ENCODE measurements at places on chromosomes 11 and 22.

GRCh38 chr11:104852811-104853210 lies 45.4 kb downstream of the CASP12 start:
- no peak for DNase-seq

GRCh38 chr11:102115557-102115956 lies 5.3 kb downstream of the YAP1 start:
- no peak for DNase-seq

- DNase-seq = no peak
These were observed 40.2 kb upstream of the CELSR1 start for GRCh38 chr22:46577368-46578249.

GRCh38 chr11:65424205-65425104 lies 1.9 kb downstream of the NEAT1 start:
- no peak for DNase-seq

- DNase-seq = no peak
These were observed 19.0 kb downstream of the ZBED5 start for GRCh38 chr11:10838881-10839280.

DNA sequence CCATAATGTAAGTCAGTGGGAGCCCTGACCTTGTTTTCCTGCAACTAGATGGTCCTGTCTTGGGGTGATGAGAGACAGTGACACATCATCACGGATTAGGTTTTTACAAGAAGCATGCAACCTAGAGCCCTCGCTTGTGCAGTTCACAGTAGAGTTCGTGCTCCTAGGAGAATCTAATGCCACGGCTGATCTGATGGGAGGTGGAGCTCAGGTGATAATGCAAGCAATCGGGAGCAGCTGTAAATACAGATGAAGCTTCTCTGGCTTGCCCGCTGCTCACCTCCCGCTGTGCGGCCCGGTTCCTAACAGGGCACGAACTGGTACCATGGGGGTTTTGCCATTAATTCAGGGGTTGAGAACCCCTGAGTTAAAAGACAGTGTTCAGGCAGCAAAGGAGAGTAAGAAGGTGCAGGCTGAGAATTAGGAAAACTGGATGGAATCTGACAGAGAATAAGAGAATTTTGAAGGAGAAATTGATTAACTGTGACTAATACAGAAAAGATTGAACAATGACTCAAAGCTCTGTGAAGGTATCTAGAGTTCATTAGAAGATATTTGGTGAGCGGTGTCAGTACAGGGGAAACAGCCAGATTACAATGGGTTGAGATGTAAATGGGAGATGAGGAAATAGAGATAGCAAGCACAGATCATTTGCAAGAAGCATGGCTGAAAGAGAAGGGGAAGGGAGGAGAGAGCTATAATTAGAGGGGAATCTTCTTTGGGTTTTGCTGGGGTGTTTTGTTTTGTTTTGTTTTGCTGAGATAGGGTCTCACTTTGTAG lies 21.0 kb downstream of the WEE1 start:
- no peak for DNase-seq

DNA sequence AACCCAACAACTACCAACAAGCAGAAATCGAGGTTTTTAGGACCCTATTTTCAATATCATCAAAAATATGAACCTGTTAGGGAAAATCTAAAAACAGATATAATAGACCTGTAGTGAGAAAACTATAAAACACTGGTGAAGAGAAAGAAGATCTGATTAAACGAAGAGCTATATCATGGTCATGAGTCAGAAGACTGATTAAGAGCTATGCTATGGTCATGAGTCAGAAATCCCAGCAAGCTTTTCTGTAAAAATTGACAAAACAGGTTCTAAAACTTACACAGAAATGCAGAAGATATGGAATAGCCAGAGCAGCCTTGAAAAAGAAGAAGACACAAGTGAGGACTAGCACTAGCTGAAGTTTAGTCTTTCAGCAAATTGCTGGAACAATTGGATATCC lies 345.0 kb downstream of the TBC1D22A start:
- no peak for DNase-seq

GRCh38 chr22:44291265-44291664 lies 21.5 kb downstream of the SHISAL1 start:
- DNase-seq = no peak

GRCh38 chr22:30381264-30381663 lies 5.9 kb downstream of the RNF215 start:
- DNase-seq = no peak

- no peak for DNase-seq
These were observed at the start of gene CASP12 for GRCh38 chr11:104897891-104898684. TSS of gene CASP12 (minus strand) at chr11:104898460.

DNA sequence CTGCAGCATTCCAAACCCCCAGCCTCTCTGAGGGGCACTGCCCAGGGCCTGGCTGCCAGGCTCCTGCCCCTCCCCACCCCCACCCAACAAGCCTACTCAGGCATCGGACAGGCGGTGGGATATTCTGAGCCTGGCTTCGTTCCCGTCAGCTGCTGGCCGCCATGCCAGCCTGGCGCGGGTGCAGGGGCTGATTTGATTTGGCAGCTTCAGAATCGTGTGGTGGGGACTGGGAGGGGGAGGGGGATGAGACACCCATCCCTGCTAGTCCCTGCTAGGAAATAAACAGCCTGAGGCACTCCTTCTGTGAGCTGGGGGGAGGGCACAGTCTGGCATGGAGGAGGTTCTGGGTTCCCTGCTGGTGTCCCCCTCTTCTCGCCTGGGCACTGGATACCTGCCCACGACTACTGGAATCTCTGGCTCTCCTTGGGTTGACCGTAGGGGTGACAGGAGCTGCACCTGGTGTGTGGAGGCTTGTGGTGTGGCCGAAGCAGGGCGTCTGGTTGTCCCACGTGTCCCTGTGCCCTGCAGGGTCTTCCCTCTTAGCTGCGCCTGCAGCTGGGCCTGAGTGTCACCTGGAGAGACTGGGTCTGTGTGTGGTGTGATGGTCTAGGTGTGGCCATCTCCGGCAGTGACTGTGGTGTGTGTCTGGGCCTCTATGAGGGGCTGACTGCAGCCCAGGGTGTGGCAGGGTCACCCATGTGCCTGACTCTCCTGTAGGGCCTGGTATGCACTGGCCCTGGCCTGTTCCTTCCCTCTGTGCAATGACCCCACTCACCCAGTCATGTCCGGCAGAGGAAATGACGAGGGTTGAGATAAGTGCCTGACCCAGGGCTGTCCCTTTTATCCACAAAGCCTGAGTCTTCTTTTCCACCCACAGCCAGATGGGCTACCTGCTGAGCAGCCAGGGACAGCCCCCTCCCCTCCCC lies 42.2 kb downstream of the PDE2A start:
- DNase-seq = no peak

DNA sequence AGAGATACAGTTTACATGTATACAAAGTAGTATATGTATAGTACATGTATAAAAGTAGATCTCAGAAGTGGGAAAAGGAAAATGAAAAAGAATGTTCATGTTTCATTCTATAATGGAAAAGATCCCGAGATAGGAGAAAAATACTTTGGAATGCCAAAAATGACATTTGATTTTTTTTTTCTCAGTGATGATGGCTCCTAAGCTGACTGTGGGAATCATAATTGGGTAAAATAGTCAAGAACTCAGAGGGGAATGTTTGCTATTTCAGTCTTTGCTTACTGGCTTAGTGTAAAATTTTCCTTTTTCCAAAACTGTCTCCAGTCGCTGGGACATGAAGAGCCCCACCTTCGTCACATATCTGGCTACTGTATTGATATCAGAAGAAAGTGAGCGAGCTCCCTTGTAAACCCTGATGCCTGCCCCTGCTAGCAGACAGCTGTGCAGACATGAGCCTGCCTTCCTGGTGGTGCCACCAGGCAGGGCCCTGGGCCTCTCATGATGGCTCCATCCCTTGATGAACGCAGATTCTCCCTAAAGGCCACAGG lies 944.6 kb downstream of the NTM start:
- DNase-seq = no peak

DNA sequence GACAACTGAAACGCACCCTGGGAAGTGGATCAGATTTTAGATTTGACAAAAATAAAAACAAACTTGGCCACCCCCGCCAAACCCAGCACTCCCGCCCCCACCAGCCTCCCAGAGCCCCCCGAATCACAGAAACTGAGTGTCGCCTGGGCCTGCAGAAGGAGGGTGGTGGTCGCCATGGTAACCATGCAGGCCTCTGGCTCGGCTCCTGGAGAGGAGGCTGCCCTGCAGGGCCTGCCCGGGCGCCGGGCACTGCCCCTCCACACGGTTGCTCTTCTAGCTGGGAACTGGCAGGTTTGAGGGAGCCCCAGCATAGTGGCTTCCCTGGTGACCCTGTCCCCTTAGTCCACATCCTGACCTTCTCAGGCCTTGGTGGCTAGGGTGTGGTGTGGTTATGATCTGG lies 19.3 kb downstream of the CACNA1I start:
- no peak for DNase-seq

DNA sequence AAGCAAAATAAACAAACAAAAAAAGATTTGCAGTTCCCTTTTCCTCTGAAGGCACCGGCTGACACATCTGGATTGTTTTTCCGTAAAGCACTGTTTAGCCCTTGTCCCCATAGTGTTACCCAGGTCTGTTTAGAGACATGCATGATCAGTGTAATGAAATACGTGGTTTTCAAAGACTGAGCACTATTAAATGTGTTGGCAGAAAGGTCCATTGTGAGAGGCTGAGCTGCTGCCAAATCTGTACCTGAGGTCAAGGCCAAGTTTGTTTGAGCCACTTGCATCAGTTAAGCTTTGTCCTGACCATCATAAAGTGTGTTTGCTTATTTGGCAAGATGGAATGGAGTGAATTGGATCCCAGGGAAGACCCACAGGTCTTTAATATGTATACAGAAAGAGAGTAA lies 26.3 kb downstream of the CTR9 start:
- no peak for DNase-seq

DNA sequence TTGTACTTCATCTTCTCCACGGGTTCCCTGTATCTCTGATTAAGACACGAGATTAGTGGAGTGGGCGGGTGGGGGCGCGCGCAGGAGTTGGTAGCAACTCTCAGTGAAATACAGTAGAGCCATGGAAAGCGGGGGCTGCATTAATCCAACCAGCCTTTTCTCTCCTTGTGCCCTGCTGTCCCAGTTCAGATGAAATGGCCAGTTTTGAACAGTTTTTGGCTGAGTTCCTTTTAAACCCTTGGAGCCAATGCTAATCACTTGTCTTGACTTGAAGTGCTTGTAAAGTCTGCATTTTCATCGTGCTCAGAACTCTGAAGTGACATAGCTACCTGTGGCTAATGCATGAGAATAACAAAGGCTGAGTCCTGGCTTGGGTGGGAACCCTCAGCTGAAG lies 734 bp upstream of the TMEM123 start:
- no peak for DNase-seq

GRCh38 chr11:76803811-76804600 lies 20.9 kb downstream of the TSKU start:
- no peak for DNase-seq

GRCh38 chr22:48210198-48210580 lies 1447.7 kb downstream of the TBC1D22A start:
- no peak for DNase-seq

- DNase-seq = no peak
These were observed at the start of gene ASRGL1 for GRCh38 chr11:62337303-62338181. TSS of gene ASRGL1 (plus strand) at chr11:62337448. CDS start at chr11:62337978, 530 bp downstream.

GRCh38 chr11:56905936-56906335 lies 82.8 kb upstream of the OR5AK2 start:
- DNase-seq = no peak

DNA sequence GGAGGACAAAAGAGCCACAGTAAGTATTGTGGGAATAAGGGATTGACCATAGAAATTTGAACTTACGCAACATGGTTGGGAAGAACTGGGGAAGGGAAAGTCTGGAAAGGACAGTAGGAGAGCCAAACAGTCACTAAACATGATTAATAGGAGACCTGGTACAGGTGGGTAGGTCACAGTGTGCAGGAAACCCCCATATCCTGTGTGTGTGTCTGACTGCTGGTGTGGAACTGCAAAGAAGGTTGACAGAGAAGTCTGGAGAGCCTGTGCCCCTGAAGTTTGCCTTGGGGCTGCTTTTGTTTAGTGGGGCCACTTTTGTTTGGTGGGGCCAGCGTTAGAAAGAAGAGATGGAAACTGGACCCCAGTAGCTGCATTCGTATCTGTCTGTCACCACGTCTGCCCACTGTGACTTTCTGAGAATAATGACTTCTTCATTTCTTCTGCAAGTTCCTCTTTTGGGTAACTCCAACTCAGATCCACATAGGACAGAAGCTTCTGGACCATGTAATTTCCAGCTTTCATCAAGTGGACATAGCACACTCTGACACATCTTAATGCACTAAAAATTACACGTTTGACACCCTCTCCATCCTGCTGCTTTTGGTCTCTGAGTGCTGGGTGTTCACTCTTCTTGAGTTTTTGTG lies 126.8 kb upstream of the RAG2 start:
- no peak for DNase-seq

DNA sequence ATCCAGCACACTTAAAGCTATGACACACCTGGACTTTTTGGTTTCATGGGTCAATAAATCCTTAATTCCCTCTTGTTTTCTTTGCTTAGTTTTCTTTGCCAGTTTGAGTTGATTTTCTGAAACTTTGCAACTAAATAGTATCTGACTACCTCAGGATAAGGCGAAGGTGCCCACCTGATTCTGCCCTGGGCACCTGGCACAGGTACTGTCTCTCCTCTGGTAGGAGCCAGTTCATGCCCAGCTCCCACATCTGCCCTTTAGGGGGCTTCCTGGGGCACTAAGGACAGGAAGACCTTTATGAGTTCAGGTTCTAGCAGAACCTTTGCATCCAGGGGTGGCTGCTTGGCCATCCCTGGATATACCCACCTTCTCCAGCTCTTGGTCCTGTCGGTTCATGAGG lies 19.6 kb upstream of the KCNJ11 start:
- no peak for DNase-seq

DNA sequence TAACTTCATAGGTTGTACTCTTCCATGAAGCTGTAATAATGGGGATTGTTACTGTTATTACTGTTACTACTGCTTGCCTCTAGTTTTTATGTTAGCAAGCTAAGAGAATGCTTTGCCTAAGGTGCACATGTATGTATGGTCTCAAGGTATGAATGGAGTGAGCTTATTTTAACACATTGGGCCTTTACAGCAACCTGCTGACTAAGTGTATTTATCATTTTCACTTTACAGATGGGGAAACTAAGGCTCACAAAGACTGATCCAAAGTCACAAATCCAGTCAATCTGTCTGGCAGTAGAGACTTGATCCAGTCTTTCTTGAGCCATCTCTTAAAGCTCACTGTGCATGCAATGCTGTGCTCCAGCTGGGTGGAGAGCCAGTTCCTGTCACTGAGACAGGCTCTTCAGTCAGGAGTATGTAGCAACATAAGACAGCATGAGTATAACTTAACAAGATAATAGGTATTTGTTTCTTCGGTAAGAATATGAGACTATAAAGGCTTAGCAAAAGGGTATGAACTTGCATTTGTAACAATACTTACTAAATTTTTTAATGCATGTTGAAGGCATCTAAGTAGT lies 66.5 kb downstream of the PPP2R1B start:
- no peak for DNase-seq

- DNase-seq = no peak
These were observed 20.4 kb downstream of the OR56B4 start for GRCh38 chr11:6127881-6128280.

- no peak for DNase-seq
These were observed 21.8 kb upstream of the WNT7B start for GRCh38 chr22:45998638-45999378.

GRCh38 chr11:18416459-18416858 lies 4.3 kb downstream of the LDHC start:
- DNase-seq = no peak

- DNase-seq = peak; percentile 8
These were observed 273.7 kb downstream of the C11orf87 start for GRCh38 chr11:109695696-109696095.

- DNase-seq = no peak
These were observed 2.5 kb downstream of the UPK2 start for GRCh38 chr11:118958577-118958976.

GRCh38 chr11:108538022-108538424 lies 39.8 kb upstream of the POGLUT3 start:
- DNase-seq = no peak

GRCh38 chr11:12914400-12914912 lies 94.7 kb upstream of the RASSF10 start:
- no peak for DNase-seq

All from T1000 (cell line).